Sigmoid colon (tissue), 7 donors: ENCODE measurements at places on chromosomes 6 and 20.

DNA sequence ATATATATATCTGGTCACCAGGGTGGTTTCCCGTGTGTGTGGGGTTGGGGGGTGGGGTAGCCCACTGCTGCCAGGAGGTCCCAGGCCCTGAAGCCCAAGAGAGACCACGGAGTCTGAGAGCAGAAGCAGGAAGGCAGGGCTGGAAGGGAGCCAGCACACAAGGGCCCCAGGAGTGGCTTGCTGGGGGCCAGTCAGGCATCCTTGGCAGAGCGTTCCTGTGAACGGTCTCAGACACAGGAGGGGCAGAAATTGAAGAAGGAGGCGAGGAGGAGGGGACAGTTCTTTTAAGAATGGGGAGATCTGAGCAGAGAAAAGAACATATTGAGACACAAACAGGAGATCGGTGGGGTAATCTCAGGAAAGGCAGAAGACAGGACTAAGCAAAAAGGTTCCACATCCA, 1.9 kb upstream of the EBF4 start:
- no peak for DNase-seq

GRCh38 chr6:166775923-166776220, 148.8 kb upstream of the RPS6KA2 start:
- no peak for DNase-seq

DNA sequence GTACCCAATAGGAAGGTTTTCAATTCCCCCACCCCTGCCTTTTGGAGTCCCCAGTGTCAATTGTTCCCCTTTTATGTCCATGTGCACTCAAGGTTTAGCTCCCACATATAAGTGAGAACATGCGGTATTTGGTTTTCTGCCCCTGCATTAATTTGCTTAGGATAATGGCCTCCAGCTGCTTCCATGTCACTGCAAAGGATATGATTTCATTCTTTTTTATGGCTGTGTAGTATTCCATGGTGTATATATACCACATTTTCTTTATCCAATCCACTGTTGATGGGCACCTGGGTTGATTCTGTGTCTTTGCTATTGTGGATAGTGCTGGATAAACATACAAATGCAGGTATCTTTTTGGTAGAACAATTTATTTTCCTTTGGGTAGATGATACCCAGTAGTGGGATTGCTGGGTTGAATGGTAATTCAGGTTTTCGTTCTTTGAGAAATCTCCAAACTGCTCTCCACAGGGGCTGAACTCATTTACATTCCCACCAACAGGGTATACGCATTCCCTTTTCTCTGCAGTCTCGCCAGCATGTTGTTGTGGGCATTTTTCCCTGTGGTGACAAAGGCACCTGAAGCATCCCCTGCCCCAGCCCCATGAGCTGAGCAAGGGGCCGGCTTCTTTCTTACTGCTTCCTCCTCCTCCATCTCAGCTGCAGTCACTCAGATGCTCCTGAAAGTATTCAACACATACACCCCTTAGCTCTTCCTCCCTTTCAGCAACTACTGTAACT, 66.7 kb downstream of the ELOVL2 start:
- DNase-seq = no peak

GRCh38 chr20:48785256-48785655, 42.5 kb downstream of the PREX1 start:
- peak; percentile 33 for DNase-seq

DNA sequence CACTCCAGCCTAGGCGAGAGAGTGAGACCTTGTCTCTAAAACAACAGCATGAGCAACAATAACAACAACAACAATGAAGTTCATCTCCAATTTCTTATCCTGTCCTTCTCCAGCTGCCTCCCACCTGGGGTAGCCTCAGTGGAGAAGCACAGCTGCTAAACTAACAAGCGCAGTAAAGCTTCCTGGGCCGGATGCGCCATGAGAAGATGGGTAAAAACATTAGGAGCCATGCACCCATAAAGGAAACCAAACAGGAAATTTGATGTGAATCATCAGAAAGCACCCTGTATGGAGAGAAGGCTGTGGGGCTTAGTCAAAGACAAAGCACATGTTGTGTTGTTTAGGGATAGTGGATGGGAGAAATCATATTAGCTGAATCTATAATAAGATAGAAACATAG, 61.1 kb upstream of the CCN6 start:
- no peak for DNase-seq

- DNase-seq = no peak
These were observed 111.2 kb upstream of the PTCHD4 start for GRCh38 chr6:48222241-48222640.

- no peak for DNase-seq
These were observed 14.7 kb upstream of the KCNG1 start for GRCh38 chr20:51037532-51038115.

- no peak for DNase-seq
These were observed 44.1 kb downstream of the NKX2-4 start for GRCh38 chr20:21353236-21353635.

DNA sequence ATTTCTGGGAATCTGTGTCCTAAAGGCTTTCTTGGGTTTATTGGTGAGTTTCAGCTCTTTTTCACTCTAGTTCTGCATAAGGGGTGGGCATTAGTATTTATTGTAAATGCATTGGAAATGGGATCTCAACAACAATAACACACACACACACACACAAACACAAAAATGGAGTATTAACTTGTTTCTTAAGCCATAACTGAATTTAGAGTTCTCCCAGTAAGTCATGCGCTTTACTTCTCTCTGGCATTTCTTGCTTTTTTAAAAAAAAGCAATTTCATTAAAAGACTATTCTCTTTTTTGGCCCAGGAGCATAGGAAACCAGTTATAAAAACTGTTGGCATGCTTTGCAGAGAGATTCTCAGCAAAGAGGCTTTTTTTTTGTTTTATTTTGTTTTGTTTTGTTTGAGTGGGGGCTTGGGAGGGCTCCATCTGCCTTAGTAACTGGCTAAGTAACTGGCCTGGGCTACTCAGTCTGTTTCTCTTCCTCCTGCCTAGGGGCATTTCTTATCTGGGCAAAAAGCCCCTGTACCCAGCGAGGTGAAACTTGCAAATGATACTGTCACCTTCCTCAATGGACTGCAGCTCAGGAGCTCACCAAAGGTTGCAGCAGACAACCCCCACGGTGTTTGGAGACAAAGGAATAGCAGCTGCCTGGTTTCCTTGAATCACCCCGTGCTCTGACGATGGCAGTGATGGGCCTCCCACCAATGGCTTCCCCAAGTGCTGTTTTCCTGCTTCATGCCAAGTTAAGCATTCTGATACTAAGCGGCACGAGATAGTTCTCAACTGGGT, 128.5 kb downstream of the BCAS1 start:
- no peak for DNase-seq

DNA sequence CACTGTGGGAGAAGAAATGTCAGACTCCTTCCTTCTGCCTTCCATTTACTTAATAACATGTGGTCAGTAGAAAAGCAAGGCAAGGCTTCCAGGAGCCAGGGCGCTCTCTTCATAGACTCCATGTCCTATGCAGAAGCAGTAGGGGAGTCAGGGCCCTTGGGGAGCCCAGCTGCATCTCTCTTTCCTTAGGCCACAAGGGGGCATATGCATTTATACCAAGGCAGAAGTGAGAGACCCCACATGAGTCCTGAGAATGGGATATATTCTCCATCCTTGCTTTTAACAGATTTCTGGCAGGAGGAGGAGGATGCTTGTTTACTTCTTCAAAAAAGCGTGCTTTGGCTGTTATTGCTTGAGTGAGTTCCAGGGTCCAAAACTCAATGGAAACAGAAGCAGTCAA, 198.5 kb downstream of the HIVEP2 start:
- no peak for DNase-seq

- no peak for DNase-seq
These were observed 382.5 kb downstream of the TAF4 start for GRCh38 chr20:61682996-61683681.

GRCh38 chr6:105900125-105900937, 185.8 kb upstream of the PRDM1 start:
- DNase-seq = no peak
